ENCODE measurements at places on chromosomes 3 and 15. TPM values are rescaled to one million over a fixed set of nuclear protein-coding genes. Genes with fewer than 3 reads are reported as not detected.

The ACKR2 gene
- total RNA-seq = 1.3 TPM

The FAM81A gene
- total RNA-seq = 1.9 TPM

The FANCD2OS gene
- total RNA-seq = not detected

The ACSBG1 gene
- total RNA-seq = not detected

The GUCA1C gene
- total RNA-seq = not detected

The LIPC gene
- total RNA-seq = 1.1 TPM

The CA12 gene
- not detected for total RNA-seq

The ROBO1 gene
- total RNA-seq = 1.6 TPM

The CD80 gene
- total RNA-seq = 13.8 TPM

The MKRN2OS gene
- not detected for total RNA-seq

The GPR171 gene
- 227 TPM for total RNA-seq

The SNX22 gene
- total RNA-seq = 0.76 TPM

The ROPN1 gene
- not detected for total RNA-seq

The TRH gene
- total RNA-seq = not detected
